MG63 (cell line): ENCODE measurements at places on chromosomes 5 and 9. TPM values are rescaled to one million over a fixed set of nuclear protein-coding genes. Genes with fewer than 3 reads are reported as not detected.

DNA sequence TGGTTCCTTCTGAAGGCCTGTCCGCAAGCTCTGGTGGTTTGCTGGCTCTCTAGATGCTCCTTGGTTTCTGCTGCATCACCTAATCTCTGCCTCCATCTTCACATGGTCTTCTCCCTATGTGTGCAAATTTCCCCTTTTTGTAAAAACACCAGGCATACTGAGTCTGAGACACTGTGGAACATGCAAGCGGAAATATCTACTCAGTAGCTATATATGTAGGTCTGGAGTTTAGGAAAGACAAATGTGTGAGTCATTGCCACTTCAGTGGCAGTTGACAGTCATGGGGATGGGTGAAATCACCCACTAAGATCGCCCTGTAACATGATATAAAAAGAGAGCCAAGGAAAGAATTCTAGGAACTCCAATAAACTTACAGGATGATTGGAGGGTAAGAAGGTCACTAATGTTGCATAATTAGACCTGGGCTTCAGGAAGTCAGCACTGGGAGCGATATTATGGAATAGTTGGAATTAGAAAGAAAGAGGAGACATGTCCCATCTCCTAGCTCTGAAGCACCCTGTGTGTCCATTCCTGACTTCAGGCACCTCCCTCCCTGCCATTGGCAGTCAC is 22.7 kb upstream of the UBLCP1 start:
- DNase-seq: peak; percentile 43

- no peak for DNase-seq
Observed at GRCh38 chr5:72245951-72246532, 74.0 kb downstream of the MRPS27 start.

Gene LCN15
- total RNA-seq: not detected in 2 replicates

Gene C9orf57
- total RNA-seq: not detected in 2 replicates
